Stimulated activated CD8-positive, alpha-beta memory T cell treated with anti-CD3 and anti-CD28 coated beads, Interleukin-4, amount 100 ng/mL, for 4 hours (primary cell): ENCODE measurements at places on chromosomes 5 and 9.

- no peak for DNase-seq
These were observed 35.6 kb upstream of the ANKRD33B start for GRCh38 chr5:10528056-10528816.

DNA sequence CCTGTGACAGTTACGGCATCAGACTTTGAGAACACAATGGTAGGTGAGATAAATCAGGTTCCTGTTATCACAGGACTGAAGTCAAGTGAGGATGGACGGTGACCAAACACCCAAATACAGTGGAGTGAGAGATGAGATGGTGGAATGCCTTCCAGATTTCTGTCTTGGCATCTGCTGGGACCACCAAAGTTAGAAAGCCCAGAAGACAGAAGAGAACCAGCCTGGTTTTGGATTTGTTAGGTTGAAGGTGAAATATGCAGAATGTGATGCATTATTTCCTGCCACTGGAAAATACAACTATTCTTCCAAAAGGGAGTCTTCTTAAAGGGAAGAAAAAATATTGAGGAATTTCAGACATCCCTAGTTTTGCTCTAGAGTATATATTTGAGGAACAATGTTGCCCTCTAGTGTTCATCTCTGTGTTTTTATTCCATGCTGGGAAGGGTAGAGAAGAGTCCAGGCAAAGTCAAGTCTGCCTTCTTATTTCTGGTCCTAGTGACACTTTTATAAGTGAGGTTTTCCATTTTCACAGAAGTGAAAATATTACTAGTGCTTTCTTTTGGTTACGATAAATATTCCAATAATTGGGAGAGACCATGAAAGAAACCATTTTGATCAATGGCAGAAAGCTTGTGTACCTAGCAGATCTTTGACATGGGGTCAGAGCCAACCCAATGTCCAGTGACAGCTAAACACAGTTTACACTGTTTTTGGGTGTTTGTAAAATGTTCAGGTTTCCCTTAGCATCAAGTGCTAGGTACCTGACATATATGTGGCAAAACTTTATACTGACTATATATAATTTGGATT, 142.3 kb upstream of the ANKH start:
- no peak for DNase-seq

DNA sequence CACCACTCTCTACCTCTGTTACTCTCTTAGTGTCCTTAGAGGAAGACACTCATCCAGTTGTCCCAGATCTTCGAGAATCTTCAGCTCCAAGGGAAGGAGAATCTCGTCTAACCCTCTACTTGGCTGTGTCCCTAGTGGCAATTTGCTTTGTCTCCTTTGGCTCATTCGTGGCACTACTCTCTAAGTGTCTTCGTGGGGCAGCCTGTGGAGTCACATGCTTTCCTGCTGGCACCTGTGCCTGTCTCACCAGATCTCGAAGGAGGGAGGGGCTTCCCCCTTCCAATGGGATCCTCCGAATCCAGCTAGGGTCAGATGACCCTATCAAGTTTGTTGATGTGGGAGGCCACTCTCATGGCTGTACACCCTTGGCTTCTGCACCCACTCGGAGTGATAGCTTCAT, 1.8 kb upstream of the PCDHGC5 start:
- DNase-seq: no peak

DNA sequence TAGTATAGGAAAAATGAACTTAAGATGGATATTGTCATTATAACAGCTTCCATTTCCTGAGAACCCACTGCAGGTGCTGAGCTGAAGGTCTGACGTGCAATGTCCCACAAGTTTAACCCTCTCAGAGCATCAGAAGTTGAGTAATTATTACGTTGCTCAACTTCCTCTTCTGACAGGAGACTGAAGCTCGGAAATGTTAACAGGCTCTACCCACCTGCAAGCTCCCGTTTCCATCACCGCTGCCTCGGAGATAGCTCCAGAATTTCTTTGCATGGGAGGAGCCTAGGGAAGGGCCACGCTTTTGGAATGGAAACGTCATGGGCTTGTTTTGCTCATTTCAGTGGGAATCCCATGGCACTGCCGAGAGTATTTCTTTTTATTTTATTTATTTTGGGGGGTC, 1.0 kb upstream of the NTMT1 start:
- DNase-seq: no peak

DNA sequence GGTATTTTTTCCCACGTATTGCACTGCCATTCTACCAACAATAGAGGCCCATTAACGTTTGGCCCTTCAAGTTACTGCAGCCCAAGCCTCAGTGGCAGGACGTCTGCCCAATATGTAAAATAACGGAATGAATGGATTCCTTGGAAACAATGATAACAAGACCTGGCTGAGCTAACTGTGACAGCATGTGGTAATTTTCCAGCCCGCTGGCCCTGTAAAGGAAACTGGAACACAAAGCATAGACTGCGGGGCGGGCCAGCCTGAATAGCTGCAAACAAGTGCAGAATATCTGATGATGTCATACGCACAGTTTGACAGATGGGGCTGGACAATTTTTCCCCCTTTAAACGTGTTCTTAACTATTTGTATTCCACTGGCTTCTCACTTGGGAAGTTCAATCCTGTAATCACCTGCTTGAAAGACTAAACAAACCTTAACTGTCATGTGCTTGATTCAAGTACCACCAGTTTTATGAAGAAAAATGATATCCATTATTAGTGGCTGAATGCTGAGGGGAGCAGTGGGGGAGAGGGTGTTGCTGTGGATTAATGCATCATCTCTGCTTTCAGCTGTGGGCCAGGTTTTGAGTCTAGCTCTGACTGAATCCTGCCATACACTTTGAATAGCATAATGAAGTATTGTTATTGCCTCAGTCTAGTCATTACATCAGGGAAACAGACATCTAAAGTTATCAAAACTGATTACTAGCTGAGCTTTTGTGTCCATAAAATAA, 323.9 kb downstream of the TMEM161B start:
- no peak for DNase-seq

DNA sequence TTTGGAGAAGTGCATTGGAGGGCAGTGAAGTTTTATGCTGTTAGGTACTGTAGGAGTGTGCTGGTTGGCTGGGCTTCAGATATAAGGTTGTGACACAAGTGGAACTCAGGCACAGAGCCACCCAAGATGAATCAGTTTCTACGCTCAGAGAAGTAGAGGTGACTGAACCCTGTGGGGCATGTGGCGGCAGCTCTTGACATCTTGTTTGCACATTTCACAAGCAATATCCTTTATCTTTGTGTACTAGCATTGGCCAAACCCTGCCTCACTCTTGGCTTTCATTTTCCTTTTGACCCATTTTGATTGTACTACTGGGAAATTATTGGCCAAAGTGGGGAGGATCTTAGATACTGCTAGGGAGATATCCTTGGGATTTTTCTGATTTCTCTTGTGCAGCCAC, 110.0 kb downstream of the PSAT1 start:
- no peak for DNase-seq

- DNase-seq: no peak
These were observed 459.7 kb downstream of the BNC2 start for GRCh38 chr9:16410601-16411280.
